NCI-H774 (cell line): ENCODE measurements at places on chromosomes 4 and X.

DNA sequence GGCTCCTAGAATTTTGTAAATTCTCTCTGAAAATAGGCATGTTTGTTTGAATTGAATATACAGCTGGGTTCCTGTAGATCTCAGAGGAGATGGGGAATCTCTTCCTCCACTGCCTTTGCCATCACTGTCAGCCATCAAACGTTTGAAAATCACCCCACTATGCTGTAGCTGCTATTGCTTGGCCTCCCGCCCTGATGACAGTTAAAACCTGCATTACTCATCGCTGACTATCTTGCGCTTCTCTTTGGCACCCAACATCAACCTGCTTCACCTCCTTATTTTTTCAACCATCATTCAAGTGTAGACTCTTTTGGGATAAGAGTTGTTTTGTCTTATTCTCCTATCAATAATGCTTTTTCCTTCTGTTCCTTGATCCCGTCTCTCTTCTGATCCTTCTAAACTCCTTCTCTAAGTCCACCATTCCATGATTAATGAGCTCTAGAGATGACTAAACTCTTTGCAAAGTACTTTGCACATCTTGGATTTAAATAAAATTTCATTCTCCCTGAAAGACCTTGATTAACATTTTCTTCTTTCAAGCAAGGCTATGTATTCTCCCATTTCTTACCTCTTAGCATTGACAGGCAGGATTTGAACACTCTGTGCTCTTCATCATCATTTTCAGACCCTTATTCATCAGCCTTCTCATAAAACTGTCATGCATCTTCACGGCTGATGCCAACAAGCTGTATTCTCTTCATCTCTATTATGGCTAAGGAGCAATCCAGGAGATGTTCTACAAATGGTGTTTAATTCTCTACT, 133.0 kb downstream of the SNCA start:
- no peak for DNase-seq

DNA sequence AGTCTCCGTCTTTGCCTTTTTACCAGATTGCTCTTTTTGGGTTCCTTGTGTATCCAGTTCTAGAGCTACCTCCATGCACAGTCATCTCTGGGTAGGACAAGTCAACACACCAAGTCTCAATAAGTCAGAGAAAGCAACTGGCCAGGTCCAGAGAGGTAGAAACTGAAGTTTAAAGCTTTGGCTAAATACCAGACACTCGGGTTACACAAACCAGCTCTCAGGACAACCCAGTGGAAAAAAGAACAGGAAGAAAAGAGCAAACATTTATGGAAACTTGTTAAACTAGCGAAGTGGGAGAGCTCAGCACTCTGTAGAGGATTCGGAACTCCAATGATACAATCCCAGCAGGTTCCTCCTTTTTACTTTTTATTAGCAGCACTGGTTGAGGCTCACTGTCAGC, 291.0 kb upstream of the CPEB2 start:
- DNase-seq: no peak

DNA sequence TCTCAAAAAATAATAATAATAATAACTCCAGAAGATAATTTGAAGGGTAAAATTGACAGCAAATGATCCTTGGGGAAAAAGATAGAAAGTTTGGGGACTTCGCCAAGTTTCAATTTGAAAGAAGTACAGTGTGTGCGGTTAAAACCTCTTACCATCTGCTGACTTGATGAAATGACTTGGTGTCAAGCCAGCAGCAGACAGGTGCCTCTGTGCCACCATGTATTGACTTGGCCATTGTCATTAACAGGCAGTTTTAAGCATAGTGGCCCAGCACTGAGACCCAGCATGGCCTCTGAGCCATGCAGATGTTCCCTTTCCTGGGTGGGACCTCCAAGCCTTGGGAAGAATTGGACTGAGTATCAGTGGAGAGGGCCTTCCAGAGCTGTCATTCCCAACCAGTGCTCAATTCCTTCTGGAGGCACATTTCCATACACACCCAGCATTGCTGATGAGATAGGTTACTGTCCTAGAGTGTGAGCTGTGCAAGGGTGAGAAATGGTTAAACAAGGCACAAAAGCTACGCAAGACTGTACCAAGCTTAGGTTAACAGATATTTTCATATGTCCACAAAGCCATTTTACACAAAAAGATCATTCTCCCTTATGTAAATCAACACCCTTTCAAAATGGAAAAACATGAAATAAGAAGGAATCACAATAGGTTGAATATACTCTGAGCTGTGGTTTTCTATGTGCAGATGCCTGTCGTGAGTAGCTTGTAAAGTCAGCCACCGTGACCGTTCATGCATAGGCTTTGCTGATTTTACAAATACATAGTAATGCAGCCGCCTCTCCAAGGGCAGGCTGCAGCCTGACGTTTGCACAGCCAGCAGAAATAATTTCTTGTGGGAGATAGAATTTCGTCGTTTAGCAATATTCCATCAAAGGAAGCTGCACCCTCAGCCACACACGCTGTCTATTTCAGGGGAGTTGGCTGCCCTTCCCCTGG, 59.4 kb upstream of the FBXW7 start:
- DNase-seq: no peak

GRCh38 chr4:101693842-101694398, 96.6 kb upstream of the BANK1 start:
- peak; percentile 3 for DNase-seq

DNA sequence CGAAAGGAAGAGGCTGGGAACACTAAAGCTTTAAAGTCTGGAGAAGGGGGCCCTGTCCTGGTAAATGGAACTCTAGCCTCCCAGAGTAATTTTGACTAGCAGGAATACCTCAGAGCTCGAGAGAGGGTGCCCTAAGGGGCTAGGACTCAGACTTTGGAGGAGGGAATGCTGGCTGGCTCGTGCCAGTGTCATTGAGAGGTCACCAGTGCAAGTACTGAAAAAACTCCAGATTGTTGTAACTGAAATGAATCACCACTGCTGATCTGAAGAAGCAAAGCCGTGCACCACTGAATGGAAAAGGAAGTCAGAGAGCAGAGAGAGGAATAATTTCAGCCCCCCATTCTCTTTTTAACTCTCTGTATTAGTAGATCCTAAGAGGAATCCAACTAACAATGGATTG, 690.2 kb downstream of the FAT4 start:
- DNase-seq: no peak

- no peak for DNase-seq
These were observed 31.2 kb upstream of the MCF2 start for GRCh38 chrX:139739138-139739537.

GRCh38 chr4:24650849-24651640, 66.7 kb upstream of the DHX15 start:
- no peak for DNase-seq

- DNase-seq: no peak
These were observed 40.9 kb upstream of the HMX1 start for GRCh38 chr4:8912506-8912905.

DNA sequence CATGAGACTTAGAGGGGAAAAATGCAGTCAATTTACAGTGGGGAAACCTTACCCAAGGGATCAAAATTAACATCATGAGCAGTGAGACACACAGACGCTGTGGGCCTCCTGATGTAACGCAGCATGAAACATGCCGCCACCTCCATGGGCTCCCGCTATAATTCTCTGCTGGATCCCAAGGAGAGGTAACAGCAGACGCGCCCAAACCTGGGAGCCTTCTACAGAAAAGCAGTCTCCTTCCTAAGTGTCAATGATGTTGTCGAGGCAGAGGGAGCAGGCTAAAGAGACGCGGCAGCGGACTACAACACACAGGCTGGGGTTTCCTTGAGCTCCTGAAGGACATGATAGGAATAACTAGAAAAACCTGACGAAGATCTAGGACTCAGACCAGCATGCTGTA, 142.3 kb downstream of the AFAP1 start:
- DNase-seq: no peak
